B cell (primary cell): ENCODE measurements at places on chromosomes 5 and 9.

GRCh38 chr9:89879276-89879675 lies 274.5 kb downstream of the GADD45G start:
- DNase-seq: no peak

DNA sequence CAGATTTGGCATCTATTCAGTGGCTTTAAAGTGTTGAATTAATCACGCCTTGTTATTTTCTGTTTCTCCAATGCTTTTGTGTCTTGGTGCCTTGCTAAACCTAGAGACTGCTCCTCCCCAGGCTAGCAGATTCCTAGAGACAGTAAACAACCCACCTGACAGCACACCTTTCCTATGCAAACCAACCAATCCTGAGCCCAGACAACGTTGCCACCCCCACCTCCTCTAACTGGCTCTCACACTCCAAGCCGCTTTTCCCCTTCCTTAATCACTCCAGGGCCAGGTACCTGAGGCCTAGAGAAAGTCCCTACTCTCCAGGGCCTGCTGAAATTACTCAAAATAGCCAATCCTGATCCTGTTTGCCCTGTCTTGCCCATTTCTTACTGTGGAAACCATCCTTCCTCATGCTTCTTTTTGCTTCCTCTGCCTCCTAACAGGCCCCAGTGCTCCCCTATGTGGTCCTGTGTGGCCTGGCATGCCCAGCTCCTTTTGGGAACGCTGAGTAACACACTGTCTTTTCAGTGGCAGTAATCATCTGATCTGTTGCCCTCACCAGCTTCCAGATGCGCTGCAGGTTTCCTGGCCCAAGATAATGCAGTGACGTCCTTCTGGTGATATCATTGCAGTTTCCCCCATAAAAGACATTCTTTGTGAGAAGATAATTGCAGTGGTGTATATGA lies 53.4 kb downstream of the GAS1 start:
- no peak for DNase-seq

DNA sequence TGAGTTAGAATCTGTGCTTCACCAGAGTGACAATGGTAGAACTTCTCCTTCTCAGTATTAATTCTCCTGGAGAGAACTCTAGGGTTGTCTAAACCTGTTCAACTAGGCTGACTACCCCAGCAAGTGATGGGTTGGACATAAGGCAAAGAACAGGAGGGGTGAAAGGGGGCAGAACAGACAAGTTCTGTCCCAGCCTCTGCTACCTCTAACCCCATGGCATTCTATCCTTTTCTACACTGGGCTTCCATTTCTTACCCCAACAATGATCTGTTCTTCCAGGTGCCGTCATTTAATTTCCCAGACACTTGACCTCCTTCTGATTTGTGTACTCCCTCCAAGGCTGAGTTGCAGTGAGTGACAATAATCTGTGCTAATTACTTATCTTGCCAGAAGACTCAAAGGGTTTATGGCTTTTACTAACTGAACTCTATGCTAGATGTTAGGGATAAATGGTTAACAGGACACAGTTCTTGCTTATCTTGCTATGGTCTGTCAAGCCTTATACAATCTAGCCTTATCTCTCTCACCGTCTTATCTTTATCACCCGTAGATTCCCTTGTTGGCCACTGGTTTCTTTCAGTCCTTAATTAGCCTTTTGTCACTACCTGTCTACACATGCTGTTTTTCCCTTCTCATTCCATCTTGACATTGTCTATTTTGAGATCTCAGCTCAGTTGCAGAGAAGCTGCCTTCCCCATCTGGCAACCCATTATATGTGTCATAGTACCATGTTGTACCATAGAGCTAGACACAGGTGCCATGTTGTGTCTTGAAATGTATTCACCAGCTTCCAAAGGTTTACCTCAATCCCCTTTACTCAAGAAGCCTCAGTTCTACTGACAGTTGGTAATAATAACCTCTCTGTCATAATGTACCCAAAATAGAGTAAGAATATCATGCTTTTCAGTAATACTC lies 10.0 kb upstream of the MATR3 start:
- DNase-seq: no peak

DNA sequence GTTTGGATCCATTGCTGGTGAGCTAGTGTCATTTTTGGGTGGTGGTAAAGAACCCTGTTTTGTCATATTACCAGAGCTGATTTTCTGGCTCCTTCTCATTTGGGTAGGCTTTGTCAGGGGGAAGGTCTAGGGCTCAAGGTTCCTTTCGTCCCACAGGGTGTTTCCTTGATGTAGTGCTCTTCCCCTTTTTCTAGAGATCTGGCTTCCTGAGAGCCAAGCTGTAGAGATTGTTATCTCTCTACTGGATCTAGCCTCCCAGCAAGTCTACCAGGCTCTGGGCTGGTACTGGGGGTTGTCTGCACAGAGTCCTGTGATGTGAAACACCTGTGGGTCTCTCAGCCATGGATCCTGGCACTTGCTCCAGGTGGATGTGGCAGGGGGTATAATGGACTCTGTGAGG lies 145.9 kb downstream of the HINT1 start:
- no peak for DNase-seq

DNA sequence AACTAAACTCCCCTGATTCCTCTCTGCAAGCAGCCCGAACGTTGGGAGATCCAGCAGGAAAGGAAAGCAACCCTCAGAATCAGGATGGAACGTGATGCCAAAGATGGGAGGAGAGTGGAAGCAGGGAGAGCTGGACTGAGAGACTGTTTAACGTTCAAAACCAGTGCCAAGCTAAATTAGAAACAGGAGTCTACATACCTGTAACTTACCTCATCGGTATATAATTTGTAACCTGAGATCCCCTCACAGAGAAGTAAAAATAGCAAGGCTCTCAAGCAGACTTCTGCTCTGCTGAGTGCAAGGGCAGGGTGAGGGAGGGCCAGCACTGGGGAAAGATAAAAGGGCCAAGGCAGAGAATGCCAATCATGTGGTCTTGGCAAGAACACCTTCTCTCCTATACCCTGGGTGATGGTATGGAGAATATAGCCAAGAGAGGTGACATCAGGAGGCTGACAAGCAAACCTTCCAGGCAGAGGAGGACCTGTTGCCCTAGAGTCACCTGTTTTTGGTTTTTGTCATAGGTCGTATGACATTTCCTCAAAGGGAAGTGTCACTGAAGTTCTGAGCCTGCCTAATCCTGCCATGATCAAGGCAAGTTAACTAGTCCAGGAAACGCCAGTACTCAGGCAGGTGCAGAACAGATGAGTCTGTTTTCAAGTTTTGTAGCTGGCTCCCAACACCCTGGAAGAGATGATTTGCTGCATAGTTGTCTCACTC lies 472.0 kb downstream of the NFIB start:
- no peak for DNase-seq

- DNase-seq: no peak
Observed at GRCh38 chr9:131080589-131080988, 15.7 kb upstream of the AIF1L start.

DNA sequence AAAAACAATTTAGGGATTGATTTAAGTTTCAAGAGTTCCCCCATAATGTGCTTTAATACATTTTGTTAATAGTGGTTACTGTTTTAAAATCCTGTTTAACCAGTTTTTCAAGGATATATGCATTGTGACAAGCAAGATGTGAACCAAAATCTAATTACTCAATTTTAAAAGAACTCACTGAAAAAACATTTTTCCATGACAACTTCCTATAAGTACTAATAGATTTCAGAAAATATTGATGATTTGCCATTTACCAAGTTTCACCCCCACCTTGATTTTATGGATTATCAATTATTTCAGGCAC lies 4.9 kb upstream of the DNAJC21 start:
- DNase-seq: no peak

DNA sequence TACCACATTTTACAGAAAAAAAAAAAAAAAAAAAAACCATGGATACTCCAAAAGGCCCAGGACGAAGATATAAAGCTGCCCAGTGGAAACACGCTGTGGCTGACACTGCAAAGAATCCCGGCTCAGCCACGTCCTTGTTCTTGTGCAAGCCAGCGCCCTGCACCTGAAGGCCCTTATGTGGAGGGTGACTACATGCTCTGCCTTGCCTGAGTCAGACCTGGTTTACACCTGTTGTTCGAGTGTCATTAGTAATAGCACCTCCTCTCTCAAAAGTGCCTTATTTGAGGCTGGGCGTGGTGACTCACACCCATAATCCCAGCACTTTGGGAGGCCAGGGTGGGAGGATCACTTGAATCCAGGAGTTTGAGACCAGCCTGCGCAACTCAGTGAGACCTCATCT lies 54.3 kb upstream of the ZSWIM6 start:
- DNase-seq: no peak

GRCh38 chr5:56090793-56091460 lies 96.2 kb upstream of the IL6ST start:
- no peak for DNase-seq

DNA sequence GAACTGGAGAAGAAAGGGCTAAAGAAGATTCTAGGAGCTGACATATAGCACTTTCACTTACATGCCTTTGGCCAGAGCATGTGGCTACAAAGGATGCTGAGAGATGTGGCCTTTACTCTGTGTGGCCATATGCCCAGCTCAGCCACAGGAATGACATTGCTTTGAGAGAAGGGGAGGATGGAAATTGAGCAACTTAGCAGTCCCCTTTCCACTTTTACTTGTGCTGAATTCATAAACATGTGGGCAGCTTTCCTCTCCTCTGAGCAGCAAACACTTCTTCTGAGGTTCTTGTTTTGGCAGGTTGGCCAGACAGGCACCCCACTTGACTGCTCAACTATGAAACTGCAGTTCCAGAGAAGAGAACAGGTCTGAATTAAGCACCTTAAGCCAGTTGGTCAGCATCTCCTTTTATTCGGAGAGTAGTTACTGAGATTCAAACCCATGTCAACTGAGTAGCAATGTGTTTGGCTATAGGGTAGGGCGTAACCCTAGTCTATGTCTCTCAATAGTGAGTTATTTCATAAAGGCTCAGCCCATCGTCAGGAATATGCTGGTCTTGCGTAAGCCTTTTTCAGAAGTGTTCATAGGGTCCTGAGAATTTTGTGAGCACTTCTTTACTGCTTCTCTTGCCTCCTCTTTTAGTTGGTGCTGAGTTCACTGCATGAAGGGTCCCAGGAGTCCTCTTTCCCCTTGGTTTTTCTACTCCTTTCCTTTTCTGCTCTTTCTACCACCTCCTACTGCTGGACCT lies 134.5 kb downstream of the PALM2AKAP2 start:
- DNase-seq: peak; percentile 77

- no peak for DNase-seq
Observed at GRCh38 chr9:2036844-2037243, 21.7 kb downstream of the SMARCA2 start.

GRCh38 chr5:159874263-159874662 lies 42.0 kb upstream of the ADRA1B start:
- no peak for DNase-seq

- DNase-seq: no peak
Observed at GRCh38 chr5:6491196-6491918, 42.7 kb downstream of the UBE2QL1 start.

DNA sequence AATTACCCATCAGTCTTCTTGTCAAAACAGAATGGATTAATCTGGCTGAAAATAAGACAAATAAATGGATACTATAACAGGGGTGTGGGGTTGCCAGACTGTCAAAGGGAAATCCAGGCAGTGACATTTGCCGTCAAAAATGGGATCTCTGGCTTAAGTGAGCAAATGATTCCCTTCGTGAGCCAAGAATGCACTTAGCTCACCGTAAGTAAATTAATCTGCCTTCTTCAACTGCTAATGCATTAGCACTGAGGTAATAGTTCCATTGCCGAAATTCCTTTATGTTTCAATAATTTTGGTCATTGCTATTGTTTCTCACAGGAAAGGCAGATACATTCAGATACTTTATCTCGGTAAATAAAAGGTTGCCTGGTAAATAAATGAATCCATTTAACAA lies 377.8 kb downstream of the KIAA0825 start:
- DNase-seq: no peak

- no peak for DNase-seq
Observed at GRCh38 chr9:118331622-118332045, 627.4 kb downstream of the TLR4 start.

DNA sequence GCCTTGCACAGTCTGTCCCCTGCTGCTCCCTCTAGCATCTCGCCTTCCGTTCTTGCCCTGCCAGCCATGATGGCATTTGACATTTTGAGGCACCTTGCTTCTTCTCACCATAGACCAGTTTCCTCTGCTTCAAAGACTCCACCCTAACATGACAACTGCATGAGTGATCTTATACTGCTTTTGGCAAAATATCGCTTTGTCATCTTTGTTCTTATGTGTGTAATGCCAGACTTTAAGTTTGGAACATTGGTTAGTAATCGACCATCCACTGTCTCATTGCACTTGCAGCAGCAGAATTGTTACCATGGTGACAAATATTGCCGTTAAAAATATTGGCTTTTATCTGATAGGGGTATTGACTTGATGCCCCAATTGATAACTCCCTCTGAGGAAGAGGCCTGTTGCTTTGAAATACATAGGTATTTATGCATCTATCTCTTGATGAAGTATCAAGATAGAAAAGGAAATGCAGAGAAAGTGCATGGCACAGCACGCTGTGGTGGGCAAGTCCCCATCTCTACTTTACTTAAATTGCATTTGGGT lies 6.8 kb downstream of the GARIN3 start:
- DNase-seq: no peak

GRCh38 chr9:126975327-126976220 lies 61.0 kb downstream of the RALGPS1 start:
- no peak for DNase-seq

DNA sequence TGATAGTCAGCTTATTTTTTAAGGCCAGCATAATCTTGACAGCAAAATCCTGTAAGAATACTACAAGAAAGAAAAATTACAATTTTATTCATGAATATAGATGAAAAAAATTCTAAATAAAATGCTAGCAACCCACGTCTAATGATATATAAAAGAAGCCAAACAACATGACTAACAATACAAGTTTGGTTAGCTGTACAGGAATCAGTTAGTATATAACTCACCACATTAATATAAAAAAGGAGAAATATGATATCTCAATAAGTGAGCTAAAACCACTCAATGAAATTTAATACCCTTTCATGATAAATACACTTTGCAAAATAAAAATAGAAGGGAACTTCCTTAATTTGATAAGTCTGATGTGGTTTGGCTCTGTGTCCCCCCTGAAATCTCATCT lies 139.7 kb upstream of the MAN2A1 start:
- DNase-seq: no peak

DNA sequence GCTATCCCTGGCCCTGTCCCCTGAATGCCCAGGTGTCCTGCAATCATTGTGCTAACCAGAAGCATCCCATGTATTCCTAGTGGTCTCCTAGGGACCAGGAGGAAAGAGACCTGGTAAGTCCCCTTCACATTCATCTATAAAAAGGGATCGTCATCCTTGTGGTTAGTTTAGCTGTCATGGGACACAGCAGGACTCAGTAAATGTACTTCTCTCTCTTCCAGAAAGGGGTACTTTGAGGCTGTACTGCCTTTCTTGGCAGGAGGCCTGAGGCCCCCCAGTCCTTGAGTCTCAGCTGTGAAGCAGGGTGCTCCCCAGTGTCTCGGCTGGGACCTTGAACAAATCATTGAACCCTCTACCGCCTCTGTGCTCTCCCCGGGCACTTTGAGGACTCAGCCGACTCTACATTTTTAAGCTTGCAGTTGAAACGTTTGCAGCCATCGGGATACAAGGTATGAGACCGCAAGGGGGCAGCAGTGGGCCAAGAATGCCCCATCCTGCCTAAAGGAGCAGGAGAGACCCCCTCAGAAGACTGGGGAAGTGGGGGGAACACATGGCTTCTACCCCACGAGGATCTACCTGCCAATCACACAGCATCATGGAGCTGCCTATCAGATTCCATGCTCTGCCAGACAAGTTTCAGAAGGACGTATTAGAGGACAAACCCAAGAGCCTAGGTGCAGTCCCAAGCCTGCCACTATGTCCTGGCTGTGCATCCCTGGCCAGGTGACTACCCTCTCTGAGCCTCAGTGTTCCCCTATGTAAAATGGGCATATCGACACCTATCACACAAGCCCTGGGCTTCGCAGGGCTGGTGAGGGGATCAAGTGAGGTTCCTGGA lies 2.4 kb upstream of the PHYKPL start:
- peak; percentile 77 for DNase-seq

GRCh38 chr9:108553111-108553635 lies 302.6 kb downstream of the ACTL7B start:
- no peak for DNase-seq
